AG08396 (cell line): ENCODE measurements at places on chromosomes 12 and 14.
A peak's percentile ranks its signal among the peaks of the same experiment; 100 is the strongest.

- no peak for DNase-seq
Measured at GRCh38 chr14:55353686-55354467, 57.8 kb downstream of the ATG14 start.

GRCh38 chr14:36424478-36425102 lies 95.4 kb downstream of the NKX2-1 start:
- DNase-seq = no peak

- DNase-seq = peak; percentile 58
Measured at GRCh38 chr12:65603438-65604351, 220.6 kb upstream of the HMGA2 start.

DNA sequence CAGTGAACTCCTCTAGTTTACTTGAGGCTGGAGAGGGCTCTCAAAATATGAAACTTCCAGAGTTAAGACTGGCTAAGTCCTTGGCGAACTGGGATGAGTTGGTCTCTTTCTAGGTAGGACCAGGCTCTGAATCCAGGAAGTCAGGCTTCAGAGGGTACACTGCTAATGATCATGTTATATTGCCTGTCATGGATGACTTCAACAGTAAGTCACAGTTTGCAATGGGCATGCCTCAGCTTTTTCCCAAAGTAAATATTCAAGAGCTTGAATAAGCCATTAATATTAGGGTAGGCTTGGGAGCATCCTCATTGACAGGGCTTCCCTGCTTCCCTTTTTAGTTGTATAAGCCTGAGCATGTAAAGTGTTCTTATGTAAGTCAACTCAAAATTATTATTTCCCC lies 61.7 kb upstream of the PTHLH start:
- DNase-seq = no peak

DNA sequence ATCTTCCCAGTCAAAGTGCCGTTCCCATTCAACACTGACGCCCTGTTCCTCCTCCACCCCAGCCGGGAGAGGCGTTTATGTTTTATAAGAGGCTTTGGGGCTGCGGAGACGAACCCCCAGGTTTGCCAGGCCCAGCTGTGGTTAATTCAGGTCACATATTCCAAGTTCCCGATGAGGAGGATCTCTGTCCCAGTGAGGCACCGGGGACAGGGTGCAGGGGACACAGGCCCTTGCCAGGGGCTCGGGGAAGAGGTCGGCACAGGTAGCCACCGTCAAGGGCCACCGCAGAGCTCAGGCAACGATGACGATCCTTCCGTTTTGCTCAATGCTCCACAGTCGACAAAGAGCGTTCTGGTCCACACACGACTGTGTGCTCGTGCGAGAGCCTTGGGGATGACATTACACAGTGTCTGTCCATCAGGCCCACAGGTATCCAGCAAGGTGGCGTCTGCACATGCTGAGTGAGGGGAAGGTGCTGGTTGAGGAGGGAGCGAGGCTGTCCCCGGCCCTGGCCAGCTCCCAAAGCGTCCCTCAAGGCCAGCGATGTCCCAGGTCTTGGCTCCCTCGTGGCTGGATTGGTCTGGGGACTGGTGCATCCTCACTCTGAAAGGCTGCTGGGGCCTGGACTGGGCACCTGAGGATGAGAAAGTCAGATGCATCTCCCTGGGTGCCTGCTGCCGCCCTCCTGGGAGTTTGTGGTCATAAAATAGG lies 189.2 kb upstream of the C14orf180 start:
- no peak for DNase-seq

- DNase-seq = no peak
Measured at GRCh38 chr12:58916161-58916621, 4.1 kb downstream of the LRIG3 start.

- peak; percentile 21 for DNase-seq
Measured at GRCh38 chr14:86057018-86057667, 527.2 kb downstream of the FLRT2 start.
